ENCODE measurements at places on chromosomes 7 and 10.

DNA sequence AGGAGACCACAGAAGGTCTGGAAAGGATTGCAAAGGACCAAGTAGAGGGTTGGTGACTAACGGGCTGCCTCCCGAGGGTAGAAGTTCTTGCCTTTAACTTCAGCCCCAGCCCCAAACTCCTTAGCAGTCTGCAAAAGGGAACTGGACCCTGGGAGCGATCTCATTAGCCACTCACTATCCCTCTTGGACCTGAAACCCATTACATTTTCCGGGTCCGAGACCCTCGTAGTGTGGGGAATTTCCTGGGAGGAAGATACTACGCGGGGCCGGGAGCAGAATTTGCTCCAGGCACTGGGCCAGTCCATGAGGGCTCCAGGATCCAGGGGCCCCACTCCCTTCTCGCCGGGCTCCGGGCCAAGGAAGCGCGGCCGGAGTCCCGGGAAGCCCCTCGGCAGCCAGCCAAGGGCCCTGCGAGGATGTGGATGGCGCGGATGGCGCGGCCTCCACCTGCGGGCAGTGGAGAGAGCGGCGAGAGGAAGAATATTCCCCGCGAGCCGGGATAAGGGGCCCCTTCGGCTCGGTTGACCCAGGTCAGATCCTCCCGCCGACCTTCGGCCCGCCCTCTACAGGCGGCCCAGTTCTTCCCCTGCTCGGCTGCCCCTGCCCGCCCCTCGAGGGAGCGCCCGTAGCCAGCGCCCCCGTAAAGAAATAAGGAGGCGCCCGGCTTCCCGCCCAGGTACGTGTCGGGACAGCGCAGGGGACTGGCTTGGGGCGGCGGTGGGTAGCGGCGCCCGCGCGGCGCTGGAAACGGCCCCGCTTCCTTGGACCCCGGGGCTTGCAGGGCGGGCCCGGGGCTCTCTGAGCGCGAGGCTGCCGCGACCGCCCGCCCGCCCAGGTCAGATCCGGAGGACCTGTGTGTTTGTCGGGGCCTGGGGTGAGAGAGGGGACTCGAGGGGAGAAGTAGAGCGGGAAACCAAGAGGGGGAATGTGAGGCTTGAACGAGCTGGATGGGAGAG, at the start of gene MYO3A:
MYO3A (plus strand) TSS at position 577 of the 956 bp plus-strand sequence. CDS start 17,882 bp downstream, outside the sequence.
- no peak for DNase-seq

- DNase-seq = no peak
Measured at GRCh38 chr10:100744136-100744986, 1.0 kb upstream of the PAX2 start.

DNA sequence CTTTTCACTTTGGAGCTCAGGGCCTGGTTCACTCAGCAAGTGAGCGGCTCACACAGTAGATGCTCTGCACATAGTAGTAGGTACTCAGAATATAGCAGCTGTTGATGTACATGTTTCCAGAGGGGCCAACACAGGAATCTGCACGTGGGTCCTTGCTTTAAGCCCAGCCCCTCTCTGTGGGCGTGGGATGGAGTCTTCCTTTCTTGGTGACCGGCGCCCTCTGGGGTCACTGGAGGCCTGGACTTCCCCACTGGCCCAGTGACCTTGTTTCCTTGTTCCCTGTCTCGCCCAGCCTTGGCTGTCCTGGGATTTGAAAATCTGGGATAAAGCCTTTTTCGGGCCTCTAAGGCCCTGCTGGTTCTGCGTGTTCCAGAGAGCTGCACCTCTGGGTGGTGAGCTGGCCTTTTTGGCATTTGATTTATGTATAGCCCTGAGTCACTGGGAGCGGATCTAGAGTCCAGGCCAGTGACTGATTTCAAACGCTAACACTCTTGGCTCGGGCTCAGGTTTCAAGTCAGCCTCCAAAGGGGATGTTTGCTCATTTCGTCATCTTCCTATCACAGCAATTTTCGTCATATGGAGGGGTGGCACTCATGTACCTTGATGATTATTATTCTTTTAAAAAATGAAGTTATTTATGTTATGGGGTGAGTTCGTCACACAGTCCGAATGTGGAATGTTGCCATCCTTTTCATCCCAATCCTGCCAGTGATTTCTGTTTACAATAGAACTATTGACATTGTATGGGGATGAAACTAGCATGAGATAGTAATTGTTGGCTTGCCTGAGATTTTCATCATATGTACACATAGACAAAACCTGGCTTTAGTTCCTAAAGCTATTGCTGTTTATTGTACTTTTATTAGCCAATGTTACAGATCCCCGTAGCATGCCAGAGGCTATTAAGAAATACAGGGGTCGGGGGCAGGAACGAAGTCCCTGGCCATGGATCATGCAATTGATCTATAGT, 65.5 kb downstream of the CUX1 start:
- DNase-seq = no peak

- no peak for DNase-seq
Measured at GRCh38 chr10:117533507-117534281, 8.9 kb upstream of the EMX2 start.

GRCh38 chr10:11351801-11352200, 259.6 kb downstream of the USP6NL start:
- no peak for DNase-seq
